ENCODE measurements at places on chromosomes 3 and 15. TPM values are rescaled to one million over a fixed set of nuclear protein-coding genes. Genes with fewer than 3 reads are reported as not detected.

The ZBBX gene
- total RNA-seq = not detected

DNA sequence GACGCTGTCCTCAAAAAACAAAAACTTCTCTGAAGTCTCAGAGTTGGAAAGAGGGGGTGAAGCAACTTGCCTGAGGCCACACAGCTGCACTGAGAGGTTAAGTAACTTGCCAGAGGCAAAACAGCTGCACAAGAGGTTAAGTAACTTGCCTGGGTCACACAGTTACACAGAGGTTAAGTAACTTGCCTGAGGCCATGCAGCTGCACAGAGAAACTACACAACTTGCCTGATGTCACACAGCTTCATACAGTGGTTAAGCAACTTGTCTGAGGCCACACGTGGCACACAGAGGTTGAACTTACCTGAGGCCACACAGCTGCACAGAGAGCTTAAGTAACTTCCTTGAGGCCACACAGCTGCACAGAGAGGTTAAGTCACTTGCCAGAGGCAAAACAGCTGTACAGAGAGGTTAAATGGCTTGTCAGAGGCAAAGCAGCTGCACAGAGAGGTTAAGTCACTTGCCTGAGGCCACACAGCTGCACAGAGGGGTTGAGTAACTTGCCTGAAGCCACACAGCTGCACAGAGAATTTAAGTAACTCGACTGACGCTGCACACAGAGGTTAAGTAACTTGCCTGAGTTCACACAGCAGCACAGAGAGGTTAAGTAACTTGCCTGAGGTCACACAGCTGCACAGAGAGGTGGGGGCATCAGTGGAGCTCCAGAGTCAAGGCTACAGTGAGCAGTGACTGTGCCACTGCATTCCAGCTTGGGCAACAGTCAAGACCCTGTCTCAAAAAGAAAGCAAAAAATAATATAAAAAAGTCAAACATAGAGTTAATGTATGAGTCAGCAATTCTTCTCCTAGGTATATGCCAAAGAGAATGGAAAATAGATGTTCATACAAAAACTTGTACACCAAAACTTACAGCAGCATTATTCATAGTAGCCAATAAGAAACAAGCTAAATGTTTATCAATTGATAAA is 12.0 kb upstream of the ACAD9 start:
- H3K4me3 ChIP-seq = no peak overlapping the region
- no peak overlapping the region for H3K27ac ChIP-seq
- H3K36me3 ChIP-seq = no peaks in the 10 kb centered on the region
- no peaks in the 10 kb centered on the region for H3K27me3 ChIP-seq
- peaks cover 6% of the 10 kb centered on the region for H3K4me1 ChIP-seq
- DNase-seq = no peak

The CSPG4 gene
- 595 TPM for total RNA-seq

- no peak overlapping the region for H3K27ac ChIP-seq
- peaks cover 26% of the 10 kb centered on the region for H3K4me1 ChIP-seq
- H3K27me3 ChIP-seq = no peaks in the 10 kb centered on the region
- no peak overlapping the region for H3K4me3 ChIP-seq
- no peak for DNase-seq
Measured at GRCh38 chr3:58989163-58989562, 60.7 kb downstream of the CFAP20DC start.

- H3K36me3 ChIP-seq = no peaks in the 10 kb centered on the region
- H3K4me1 ChIP-seq = peaks cover 16% of the 10 kb centered on the region
- H3K4me3 ChIP-seq = no peak overlapping the region
Measured at GRCh38 chr3:183584246-183584913, 28.9 kb upstream of the KLHL6 start.

DNA sequence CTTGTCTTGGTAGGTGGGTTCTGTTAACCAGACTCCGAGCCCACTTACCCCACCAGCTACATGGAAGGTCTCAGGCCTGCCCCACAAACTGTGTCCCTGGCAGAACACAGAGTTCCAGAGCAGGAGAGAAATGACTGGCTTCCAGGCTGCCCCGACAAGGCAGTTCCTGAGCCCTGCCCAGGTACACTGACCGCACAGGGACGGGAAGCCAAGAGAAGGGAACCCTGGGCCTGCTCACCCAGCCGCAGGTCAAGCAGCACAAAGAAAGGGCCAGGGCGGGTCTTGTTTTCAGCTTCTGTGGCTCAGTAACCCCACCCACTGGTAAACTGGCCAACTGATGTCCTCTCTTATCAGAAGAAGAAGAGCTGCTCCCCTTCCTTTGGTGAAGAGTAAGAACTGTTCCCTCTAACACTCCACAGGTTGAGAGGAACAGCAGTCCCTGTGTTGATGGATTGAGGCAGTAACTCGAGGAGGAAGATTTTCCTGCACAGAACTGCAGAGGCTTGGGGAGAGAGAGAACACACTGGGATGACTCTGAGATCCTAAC is 68.4 kb downstream of the CRTC3 start:
- no peak for DNase-seq
- H3K36me3 ChIP-seq = peaks cover 24% of the 10 kb centered on the region
- no peaks in the 10 kb centered on the region for H3K27me3 ChIP-seq
- peaks cover 11% of the 10 kb centered on the region for H3K4me1 ChIP-seq
- no peak overlapping the region for H3K4me3 ChIP-seq

- no peaks in the 10 kb centered on the region for H3K36me3 ChIP-seq
- no peak overlapping the region for H3K4me3 ChIP-seq
- H3K4me1 ChIP-seq = no peaks in the 10 kb centered on the region
- H3K27ac ChIP-seq = no peak overlapping the region
- peaks cover 5% of the 10 kb centered on the region for H3K27me3 ChIP-seq
- no peak for DNase-seq
Measured at GRCh38 chr3:116864590-116864927, 155.0 kb downstream of the TUSC7 start.

DNA sequence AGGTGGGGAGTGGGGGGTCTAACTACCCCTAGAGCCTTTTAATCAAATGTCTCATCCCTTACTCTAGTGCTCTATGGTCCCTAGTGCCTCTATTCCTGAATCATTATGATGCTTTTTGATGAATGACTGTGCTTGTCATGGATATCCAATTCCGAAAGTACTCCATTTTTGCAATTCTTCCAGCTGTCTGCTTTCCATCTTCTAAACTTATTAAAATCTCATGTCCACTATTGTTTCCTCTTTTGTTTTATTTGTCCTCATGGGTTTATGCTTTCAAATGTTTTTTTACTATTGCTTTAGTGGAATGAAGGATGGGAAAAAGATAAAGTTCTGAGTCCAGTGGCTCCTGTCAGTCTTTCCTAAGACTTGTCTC is 77.2 kb upstream of the KCNMB2 start:
- peaks cover 22% of the 10 kb centered on the region for H3K27me3 ChIP-seq
- no peak overlapping the region for H3K27ac ChIP-seq
- peaks cover 18% of the 10 kb centered on the region for H3K4me1 ChIP-seq
- H3K36me3 ChIP-seq = no peaks in the 10 kb centered on the region
- H3K4me3 ChIP-seq = no peak overlapping the region
- no peak for DNase-seq

Measured in chondrocyte (in vitro differentiated cells).